ENCODE measurements at places on chromosomes 7 and 10.

DNA sequence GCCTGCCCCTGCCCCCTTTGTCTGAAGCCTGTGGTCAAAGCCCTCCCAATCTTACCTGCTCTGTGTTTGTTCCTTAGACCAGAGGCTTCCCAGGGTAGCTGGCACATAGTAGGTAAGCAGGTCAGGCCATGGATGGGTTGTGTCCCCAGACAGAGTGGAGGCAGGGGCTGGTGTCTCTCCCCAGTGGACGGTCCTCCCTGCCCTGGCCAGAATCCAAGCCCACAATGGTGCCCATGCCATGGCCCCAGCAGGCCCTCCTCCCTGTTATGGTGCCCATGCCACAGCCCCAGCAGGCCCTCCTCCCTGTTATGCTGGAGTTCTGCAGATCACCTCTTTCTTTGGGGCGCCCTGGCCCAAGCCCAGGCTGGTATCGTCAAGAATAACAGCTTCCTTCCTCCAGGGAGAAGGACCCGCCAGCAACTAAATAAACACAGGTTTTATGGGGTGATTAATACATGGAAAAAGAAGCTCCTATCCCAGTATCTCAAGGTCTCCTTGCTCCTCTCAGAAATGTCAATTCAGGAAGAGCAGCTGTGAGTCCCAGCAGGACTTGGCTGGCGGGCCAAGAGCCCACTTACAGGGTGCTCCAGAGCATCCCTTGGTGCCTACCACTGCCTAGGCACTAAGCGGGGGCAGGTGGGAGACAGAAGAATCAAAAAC is 82.0 kb downstream of the NEURL1 start:
- DNase-seq = no peak

- peak; percentile 28 for DNase-seq
Measured at GRCh38 chr10:28241741-28242399, 61.0 kb downstream of the MPP7 start.

GRCh38 chr10:43122096-43122495 is 16.1 kb upstream of the CSGALNACT2 start:
- no peak for DNase-seq

GRCh38 chr7:139745678-139746143 is 32.1 kb downstream of the HIPK2 start:
- no peak for DNase-seq

DNA sequence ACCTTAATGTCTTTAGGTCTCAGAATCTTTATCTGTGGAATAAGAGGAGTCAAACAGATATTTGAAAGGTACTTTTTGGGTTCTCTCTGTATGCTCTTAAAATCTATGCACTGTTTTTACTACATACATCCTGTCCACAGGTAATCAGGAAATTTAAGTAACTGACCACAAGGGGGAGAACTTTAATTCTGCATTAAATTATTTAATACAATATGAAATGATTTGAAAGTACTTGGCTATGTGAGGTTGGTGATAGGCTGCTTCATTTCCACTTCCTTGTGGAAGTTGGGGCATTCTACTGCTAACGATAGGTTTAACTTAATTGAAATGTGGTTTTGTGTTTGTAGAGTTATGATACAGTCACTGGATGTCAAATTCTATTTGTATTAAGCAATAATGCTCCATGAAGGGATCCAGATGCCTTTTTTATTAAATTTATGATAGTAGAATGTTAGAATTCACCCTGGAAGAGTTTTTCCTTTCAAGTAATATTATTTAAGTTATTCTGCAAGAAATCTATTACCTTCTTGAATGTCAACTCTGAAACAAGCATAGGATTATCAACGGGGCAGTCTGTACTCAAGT is 6.0 kb downstream of the TEX47 start:
- no peak for DNase-seq

DNA sequence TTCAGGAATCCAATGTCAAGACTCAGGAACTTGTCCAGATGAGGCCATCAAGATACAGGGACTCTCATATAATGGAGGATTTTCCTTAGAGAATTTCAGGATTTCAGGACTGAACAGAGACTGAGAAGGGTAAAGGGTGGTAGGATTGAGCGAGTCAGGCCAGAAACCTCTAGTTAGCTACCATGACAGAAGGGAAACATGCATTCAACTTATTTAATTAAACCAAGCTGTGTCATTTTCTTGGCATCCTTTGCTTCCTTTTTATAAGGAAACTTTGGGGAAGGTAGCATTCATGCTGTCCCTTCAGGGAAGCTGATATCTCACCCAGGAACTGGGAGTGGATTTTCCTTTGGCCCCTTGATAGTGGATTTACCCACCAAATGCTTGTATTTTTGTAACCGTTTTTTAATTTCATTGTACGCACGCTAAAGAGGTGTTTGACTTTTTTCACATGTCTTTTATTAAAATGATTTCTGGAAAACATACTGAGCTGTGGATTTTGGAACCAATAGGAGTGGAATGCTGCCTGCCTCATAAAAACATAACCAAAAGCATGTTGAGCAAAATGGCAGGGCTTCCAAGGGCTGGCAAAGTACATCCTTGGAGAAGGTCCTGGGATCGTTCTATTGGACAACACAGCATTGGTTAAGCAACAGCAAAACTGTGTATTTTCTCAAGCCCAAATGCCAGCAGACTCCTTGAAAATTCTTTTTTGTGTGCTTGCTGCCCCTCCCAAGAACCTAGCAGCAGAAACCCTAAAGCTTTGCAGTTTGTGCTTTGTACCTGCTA is 104.5 kb downstream of the CXCL12 start:
- DNase-seq = no peak

- no peak for DNase-seq
Measured at GRCh38 chr7:127782654-127783559, 130.9 kb downstream of the SND1 start.

DNA sequence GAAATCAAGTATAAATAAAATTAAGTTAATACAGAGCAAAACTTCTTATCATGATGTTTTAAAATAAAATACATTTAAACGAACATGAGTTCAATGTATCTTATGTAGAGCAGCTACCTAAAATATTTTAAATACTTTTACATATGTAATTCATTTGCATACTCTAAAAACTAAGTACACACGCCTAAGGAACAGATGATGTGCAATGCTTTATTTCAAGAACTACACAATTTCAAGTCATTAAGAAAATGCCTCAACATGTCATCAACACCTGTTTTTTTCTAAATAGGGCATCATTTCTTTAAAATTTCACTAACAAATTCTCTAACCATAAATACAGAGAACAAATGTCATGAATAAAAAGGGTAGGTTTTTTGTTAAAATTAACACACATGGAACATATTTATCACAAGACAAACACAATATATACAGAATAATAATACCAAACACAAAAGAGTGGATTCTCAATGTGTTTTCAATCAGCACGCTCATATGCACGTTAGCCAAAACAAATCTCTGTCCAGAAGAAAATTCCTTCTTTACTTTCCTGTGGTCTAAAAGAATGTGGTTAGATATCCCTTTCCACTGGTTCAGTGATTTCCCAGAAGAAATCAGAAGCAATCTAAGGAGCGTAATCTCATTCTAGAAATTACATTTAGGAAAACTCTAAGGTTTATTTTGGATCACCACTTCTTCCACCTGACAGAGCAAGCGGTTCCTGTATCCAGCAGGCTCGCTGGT is 73.0 kb upstream of the PFKP start:
- no peak for DNase-seq

DNA sequence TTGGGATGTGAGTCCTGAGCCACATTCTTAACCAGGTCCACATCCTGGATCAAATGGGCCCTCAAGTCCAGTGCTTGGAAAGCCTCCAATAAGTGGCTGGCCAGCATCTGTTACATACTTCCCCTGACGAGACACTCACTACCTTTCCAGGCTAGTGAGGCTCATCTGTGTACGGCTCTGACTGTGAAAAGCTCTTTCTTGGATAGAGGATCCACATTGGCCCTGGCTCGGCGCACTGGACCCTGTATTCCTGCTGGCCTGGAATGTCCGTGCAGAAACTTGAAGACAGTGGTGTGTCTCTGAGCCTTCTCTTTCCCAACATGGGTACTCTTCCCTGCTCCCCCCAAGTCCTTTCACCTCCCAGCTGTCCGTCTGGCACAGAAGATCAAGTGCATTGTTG is 35.5 kb downstream of the MYL10 start:
- no peak for DNase-seq

DNA sequence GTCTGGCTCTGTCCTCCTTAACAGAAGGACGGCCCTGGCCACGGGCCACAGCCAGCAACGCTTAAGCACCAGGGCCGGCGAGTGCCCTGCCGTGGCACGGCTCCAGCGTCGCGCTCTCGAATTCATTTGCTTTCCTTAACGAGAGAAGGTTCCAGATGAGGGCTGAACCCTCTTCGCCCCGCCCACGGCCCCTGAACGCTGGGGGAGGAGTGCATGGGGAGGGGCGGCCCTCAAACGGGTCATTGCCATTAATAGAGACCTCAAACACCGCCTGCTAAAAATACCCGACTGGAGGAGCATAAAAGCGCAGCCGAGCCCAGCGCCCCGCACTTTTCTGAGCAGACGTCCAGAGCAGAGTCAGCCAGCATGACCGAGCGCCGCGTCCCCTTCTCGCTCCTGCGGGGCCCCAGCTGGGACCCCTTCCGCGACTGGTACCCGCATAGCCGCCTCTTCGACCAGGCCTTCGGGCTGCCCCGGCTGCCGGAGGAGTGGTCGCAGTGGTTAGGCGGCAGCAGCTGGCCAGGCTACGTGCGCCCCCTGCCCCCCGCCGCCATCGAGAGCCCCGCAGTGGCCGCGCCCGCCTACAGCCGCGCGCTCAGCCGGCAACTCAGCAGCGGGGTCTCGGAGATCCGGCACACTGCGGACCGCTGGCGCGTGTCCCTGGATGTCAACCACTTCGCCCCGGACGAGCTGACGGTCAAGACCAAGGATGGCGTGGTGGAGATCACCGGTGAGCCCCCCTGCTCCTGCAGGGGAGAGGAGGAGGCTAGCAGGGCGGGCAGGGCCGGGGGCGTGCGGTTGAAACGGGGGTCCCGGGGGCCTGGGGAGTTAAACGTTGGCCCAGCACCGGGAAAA is at the start of gene HSPB1:
TSS of gene HSPB1 (plus strand) at position 327 of the 855 bp plus-strand sequence. CDS start at position 367, 40 bp downstream.
- DNase-seq = peak; percentile 83

DNA sequence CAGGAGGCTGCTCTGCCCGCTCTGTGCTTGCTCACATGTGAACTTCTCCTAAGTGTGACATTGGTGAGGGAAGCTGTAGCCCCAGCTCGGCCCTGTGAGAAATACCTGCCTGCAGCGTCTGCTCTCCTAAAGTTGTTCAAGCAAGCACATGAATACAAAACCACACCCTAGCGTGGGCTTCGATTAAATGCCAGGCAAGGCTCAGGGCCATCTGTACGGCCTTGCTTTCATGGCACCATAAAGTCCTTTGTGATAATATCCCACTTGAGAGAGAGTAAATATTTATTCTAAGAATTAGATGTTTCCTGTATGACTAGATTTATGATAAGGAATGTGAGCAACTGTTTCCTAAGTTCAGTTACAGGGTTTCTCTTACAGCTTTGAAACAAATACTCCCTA is 262.8 kb upstream of the KLF14 start:
- DNase-seq = no peak

- no peak for DNase-seq
Measured at GRCh38 chr10:58157076-58157766, 110.5 kb downstream of the IPMK start.

DNA sequence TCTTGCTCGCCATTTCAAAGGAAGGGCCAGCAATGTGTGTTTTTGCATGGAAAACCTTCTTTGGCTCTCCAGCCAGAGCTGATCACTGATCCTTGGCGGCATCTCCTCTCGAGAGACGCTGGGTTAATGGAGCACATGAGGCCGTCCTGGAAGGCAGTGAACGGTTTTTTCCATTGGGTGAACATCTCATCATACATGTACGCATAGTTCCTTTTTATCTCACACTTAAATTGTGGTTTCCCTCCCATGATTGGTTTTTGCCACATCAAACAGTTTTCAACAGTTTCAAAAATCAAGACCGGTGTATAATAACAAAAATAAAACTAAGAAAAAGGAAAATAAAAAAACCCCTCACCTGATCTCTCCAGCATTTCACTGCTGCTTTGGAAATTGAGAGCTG is 276.4 kb downstream of the TCF7L2 start:
- no peak for DNase-seq

DNA sequence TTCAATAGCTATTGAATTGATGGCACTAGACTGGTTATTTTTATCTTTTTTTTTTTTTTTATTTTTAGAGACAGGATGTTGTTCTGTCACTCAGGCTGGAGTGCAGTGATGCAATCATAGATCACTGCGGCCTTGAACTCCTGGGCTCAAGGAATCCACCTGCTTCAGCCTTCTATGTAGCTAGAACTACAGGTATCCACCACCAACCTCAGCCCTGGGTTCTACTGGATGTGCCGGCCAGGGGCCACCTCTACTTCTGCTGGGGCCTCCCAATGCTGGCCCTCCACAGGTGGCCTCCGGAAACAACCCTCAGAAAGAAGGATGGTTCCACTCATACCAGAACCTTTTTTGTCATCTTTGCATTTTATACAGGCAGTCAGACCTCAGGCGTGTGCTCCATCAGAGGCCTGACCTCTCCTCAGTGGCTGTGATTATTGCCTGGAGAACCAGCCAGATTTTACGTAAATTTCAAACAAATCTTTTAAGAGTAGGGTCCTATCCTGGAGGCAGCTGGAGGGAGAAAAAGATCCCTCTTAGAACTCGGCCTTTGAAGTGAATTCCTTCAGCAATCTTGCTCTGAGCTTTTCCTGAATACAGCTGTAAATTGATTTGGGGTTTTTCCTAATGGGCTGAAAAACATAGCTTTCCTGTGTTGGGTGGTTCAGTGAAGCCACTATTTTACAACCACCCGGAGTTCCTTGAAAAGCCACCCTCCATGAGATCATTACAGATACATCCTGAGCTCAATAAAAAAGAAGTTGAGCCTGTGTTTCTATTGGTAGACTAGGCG is 110.0 kb downstream of the SPAG6 start:
- DNase-seq = no peak

All from WTC11 (cell line).